Stimulated activated naive B cell treated with anti-CD40 and anti-IgM and Interleukin-4, amounts not matched to agents 10 μg/mL and 1 μg/mL and 100 μg/mL, for 72 hours (primary cell): ENCODE measurements at places on chromosomes 2 and 18.
A peak's percentile ranks its signal among the peaks of the same experiment; 100 is the strongest.

DNA sequence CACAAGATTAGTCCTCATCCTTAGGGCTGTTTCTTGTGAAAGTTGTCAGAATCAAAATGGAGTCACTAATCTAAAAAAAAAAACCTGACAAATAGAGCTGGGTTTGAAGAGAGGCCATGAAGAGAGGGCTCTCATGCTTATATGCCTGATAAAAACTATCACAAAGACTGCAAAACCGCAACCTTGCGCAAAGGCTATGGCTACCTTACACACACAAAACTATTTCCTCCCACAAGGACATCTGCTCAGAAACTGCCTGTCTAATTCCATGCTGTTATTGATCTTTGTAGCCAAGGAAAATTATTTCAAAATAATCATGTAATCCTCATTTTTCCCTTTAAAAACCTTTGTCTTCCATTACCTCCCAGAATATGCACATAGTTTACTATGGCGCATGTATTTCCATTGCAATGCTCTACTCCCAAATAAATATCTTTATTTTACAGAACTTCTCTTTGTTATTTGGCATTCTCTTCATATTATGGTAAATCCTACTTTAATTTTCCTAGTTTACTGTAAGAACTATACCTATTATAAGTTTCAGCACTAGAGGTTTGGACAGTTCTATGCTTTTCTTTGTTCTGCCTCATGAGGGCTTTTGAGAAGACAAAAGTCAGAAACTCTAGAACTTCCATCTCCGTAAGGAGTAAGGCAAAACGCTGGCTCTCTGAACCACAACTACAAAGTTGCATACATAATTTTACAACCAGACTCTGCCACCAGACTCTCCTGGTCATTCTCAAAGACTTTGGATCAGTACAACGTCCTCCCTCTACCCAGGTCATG is 9.6 kb upstream of the DPYSL5 start:
- H3K4me3 ChIP-seq, result no peak overlapping the region
- H3K36me3 ChIP-seq, result no peaks in the 10 kb centered on the region
- no peak for DNase-seq
- H3K27me3 ChIP-seq, result peaks cover 22% of the 10 kb centered on the region
- no peak overlapping the region for H3K27ac ChIP-seq
- H3K4me1 ChIP-seq, result no peaks in the 10 kb centered on the region

DNA sequence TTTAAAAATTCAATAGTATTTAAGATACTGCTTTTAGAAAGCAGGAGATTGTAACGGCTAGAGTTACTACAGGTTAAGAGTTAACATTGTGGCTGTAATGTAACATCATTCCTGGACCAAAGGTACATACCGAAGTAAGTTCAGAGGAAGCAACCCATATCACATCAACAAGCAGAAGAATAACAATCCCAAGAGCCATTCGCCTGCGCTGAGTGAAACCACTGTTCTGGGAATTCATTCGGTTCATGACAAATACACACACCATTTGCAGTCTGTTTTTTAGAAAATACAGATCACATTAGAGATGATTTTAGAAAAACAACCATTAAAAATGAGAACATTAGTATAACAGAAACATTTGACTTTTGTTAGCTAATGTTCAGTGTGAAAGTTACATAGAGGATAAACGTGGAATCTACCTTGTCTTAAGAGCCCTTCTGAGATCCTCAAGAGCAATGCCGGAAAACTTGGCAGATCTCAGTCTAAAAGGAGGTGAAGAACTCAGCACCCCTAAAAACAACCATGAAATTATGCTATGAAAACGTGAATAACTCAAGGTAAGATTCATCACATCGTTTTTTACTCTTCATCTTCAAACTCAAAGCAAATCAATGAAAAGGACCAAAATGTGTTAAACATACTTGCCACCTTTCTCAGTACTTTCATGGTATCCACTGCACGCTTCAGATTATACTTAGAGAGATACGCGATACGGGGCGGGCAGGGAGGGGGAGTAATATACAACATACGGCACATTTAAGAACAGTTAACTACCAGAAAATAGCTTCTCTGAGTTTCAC is 1.2 kb downstream of the SLC35F5 start:
- no peak for DNase-seq
- H3K36me3 ChIP-seq, result peaks cover 21% of the 10 kb centered on the region
- no peaks in the 10 kb centered on the region for H3K27me3 ChIP-seq
- peaks cover 30% of the 10 kb centered on the region for H3K4me1 ChIP-seq
- H3K27ac ChIP-seq, result peak overlapping the region; percentile 98

- no peaks in the 10 kb centered on the region for H3K27me3 ChIP-seq
- no peak overlapping the region for H3K27ac ChIP-seq
- DNase-seq, result no peak
- no peak overlapping the region for H3K4me3 ChIP-seq
- H3K4me1 ChIP-seq, result no peaks in the 10 kb centered on the region
Observed at GRCh38 chr2:35960596-35960995, 395.0 kb upstream of the CRIM1 start.

GRCh38 chr18:470661-471501 is 29.6 kb downstream of the COLEC12 start:
- H3K4me3 ChIP-seq, result no peak overlapping the region
- no peaks in the 10 kb centered on the region for H3K27me3 ChIP-seq
- H3K4me1 ChIP-seq, result peaks cover 8% of the 10 kb centered on the region

GRCh38 chr18:61955644-61956043 is 62.8 kb upstream of the RNF152 start:
- H3K27ac ChIP-seq, result no peak overlapping the region
- peak; percentile 11 for DNase-seq
- H3K27me3 ChIP-seq, result peaks cover 41% of the 10 kb centered on the region
- H3K36me3 ChIP-seq, result no peaks in the 10 kb centered on the region
- H3K4me3 ChIP-seq, result no peak overlapping the region

GRCh38 chr2:218435003-218435982 is 16.4 kb downstream of the VIL1 start:
- peaks cover 17% of the 10 kb centered on the region for H3K4me1 ChIP-seq
- no peak for DNase-seq
- H3K27ac ChIP-seq, result no peak overlapping the region
- H3K4me3 ChIP-seq, result no peak overlapping the region

DNA sequence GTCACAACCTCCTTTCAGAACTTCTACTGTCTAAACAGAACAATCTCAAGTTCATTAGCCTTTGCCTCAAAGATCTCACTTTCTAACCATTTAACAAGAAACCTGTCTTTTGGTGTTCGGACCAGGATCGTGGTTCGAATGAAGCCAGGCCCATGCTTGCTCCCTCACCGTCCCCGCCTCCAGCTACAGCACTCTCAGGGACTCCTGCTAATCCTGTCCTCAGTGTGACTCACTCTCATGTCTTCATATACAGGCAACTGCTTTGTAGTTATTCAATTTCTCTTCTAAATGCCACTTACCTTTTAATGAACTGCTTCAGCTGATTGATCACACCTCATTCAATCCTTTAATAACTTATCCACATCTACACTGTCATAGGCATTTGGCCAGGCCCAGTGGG is 15.8 kb downstream of the SERTAD2 start:
- H3K36me3 ChIP-seq, result peaks cover 33% of the 10 kb centered on the region
- no peak for DNase-seq
- H3K27ac ChIP-seq, result peak overlapping the region; percentile 98
- no peaks in the 10 kb centered on the region for H3K27me3 ChIP-seq
- H3K4me3 ChIP-seq, result peak overlapping the region; percentile 75

GRCh38 chr2:197515315-197515738 is 539 bp upstream of the MOB4 start:
- H3K4me1 ChIP-seq, result peaks cover 12% of the 10 kb centered on the region
- H3K36me3 ChIP-seq, result peaks cover 27% of the 10 kb centered on the region
- no peaks in the 10 kb centered on the region for H3K27me3 ChIP-seq
- no peak for DNase-seq
- peak overlapping the region; percentile 99 for H3K27ac ChIP-seq

DNA sequence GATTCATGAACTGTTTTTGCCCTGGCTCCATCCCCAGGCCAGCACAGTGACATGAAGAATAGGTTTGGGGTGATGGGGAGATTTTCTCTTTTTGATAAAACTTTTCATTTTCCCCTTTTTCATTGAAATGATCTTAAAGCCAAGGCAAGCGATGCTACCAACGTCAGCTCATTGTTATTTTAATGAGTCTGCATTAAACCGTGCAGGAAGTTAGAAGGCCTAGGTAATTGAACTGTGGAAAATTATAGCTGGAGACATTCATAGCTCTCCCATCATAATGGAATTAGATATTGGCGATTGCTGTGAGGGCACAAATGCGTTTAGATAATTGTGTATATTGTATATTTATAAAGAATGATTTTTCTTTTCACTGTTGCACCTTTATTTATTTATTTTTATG is 33.2 kb downstream of the SMARCAL1 start:
- peaks cover 73% of the 10 kb centered on the region for H3K36me3 ChIP-seq
- H3K27me3 ChIP-seq, result no peaks in the 10 kb centered on the region
- no peak overlapping the region for H3K27ac ChIP-seq

DNA sequence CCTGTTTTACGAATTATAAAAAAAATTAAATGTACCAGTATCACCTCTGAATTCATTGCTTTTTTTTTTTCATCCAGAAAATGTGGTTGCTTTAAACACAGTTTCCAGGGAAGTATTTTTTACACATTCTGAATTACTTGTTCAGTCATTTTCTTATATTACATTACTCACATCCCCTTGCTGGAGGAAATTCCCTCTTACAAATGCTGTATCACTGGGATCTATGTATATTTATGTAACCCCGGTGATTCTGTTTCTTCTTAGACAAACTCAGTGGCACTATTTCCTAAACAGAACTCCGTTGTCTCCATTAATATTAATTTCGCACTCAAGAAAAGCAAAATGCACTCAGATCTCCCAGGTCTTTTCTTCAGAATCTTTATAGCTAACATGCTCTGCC is 1078.5 kb upstream of the ZEB2 start:
- DNase-seq, result no peak
- no peak overlapping the region for H3K4me3 ChIP-seq
- no peak overlapping the region for H3K27ac ChIP-seq
- H3K36me3 ChIP-seq, result no peaks in the 10 kb centered on the region

GRCh38 chr2:30424231-30424630 is 22.8 kb upstream of the LCLAT1 start:
- no peaks in the 10 kb centered on the region for H3K27me3 ChIP-seq
- no peak overlapping the region for H3K4me3 ChIP-seq
- H3K27ac ChIP-seq, result no peak overlapping the region
- H3K36me3 ChIP-seq, result no peaks in the 10 kb centered on the region

GRCh38 chr2:101873543-101873942 is 118.2 kb upstream of the IL1R2 start:
- H3K27ac ChIP-seq, result no peak overlapping the region
- no peak for DNase-seq
- no peaks in the 10 kb centered on the region for H3K27me3 ChIP-seq

GRCh38 chr2:108575132-108575966 is 41.1 kb downstream of the LIMS1 start:
- no peak for DNase-seq
- no peaks in the 10 kb centered on the region for H3K27me3 ChIP-seq
- H3K4me3 ChIP-seq, result peak overlapping the region; percentile 51
- peaks cover 2% of the 10 kb centered on the region for H3K36me3 ChIP-seq
- H3K27ac ChIP-seq, result peak overlapping the region; percentile 37
- H3K4me1 ChIP-seq, result peaks cover 41% of the 10 kb centered on the region

DNA sequence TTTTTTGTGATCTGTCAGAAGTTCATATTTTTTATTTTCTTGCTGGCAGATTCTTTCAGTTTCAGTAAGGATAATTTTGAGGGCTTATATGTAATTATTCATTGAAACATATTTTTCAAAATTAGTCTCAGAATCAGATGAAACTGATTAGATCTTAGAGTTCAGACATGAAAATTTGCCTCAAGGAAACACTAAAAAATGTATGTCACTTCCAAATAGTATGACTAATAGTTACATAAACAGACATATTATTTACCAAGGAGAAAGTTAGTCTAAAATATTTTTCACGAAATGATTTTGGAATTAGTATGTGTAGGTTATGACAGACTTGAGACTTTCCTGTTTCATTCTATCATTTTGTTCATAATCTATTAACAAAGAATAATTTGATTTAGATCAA is 628.6 kb downstream of the CCDC85A start:
- no peak overlapping the region for H3K27ac ChIP-seq
- no peak overlapping the region for H3K4me3 ChIP-seq
- no peaks in the 10 kb centered on the region for H3K4me1 ChIP-seq
- DNase-seq, result no peak

DNA sequence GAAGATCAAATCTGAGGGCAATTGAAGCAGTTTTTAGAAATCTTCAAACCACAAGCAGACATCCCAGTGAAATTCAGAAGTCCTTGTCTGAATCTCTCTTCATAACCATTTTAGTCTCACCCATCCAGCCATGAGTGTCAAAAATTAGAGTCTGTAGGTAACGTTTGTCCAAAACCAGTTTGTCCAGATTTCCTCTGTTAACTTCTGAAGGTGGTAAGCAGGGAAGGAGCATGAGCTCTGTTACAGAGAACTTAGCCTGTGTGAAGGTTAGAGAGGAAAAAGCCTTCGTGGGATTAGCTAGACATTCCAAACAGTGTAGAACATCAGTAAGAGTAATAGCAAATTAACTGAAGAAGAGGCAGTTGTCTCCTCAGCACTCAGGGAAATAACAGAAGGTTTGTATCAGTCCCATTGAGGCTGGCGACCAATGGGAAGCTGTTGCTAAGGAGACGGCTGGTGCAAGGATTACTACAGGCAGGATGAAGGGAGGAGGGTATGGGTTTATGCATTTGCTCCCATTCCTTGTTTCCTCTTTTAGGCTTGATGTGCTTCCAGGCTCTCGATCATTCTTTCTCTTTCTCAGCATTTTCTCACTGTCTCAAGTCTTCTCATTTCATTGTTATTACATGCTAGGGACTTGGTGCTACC is 8.7 kb upstream of the GPR155 start:
- H3K27ac ChIP-seq, result no peak overlapping the region
- H3K27me3 ChIP-seq, result no peaks in the 10 kb centered on the region
- no peak overlapping the region for H3K4me3 ChIP-seq
- H3K36me3 ChIP-seq, result no peaks in the 10 kb centered on the region

GRCh38 chr18:60892441-60892840 is 440.8 kb upstream of the CDH20 start:
- no peaks in the 10 kb centered on the region for H3K4me1 ChIP-seq
- no peak overlapping the region for H3K4me3 ChIP-seq
- no peaks in the 10 kb centered on the region for H3K36me3 ChIP-seq
- no peaks in the 10 kb centered on the region for H3K27me3 ChIP-seq
- DNase-seq, result no peak

- no peak overlapping the region for H3K27ac ChIP-seq
- peaks cover 18% of the 10 kb centered on the region for H3K4me1 ChIP-seq
- H3K4me3 ChIP-seq, result no peak overlapping the region
- peaks cover 29% of the 10 kb centered on the region for H3K36me3 ChIP-seq
Observed at GRCh38 chr2:226865273-226865672, 29.4 kb downstream of the RHBDD1 start.

GRCh38 chr2:82731824-82732223 is 1727.3 kb downstream of the SUCLG1 start:
- H3K4me1 ChIP-seq, result no peaks in the 10 kb centered on the region
- no peak overlapping the region for H3K27ac ChIP-seq
- no peak for DNase-seq

- no peaks in the 10 kb centered on the region for H3K27me3 ChIP-seq
- peaks cover 44% of the 10 kb centered on the region for H3K4me1 ChIP-seq
- H3K27ac ChIP-seq, result no peak overlapping the region
- no peak for DNase-seq
- peaks cover 47% of the 10 kb centered on the region for H3K36me3 ChIP-seq
Observed at GRCh38 chr2:74474481-74474880, 2.0 kb upstream of the MRPL53 start.
